NCI-H524 (cell line): ENCODE measurements at places on chromosomes 3 and 15.

- no peak for DNase-seq
These were observed 63.2 kb upstream of the MAGI1 start for GRCh38 chr3:66101901-66102300.

- DNase-seq = no peak
These were observed 53.8 kb downstream of the TMED3 start for GRCh38 chr15:79364571-79365240.

- DNase-seq = peak; percentile 100
These were observed 44.5 kb downstream of the NOX5 start for GRCh38 chr15:69058830-69059556.

DNA sequence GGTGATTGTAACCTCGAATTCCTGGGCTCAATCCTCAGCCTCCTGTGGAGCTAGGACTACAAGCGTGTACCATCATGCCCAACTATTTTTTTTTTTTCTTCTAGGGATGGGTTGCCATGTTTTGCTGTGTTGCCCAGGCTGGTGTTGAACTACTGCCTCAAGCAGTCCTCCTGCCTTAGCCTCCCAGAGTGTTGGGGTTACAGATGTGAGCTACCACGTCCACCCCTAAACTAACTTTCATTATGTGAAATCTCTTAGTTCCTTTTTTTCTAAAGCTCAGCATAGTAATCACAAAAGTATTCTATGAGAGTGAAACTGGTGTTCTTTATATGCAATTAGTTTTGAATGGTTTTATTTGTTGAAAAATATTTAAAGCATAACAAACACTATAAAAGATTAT, 92.1 kb downstream of the XRN1 start:
- no peak for DNase-seq

- no peak for DNase-seq
These were observed 40.1 kb downstream of the OXNAD1 start for GRCh38 chr3:16305111-16305541.

DNA sequence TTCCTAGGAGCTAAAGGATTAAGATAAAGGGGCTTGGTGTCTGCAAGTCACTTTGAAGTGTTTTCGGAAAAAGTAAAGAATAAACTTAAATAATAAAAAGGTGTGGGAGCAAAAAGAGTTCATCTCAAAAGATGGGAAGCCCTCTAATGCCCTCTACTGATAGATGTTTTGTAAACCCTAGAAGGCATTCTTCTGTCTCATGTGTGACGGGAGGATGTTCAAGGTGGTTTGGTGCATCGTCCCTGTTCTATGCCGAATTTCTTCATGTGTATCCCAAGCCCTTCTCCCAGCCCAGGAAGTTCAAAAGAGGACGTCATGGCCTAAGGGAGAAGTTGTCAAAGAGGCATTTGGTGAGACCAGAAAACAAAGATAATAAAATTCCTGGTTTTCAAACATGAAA, 37.2 kb downstream of the CCK start:
- peak; percentile 31 for DNase-seq

DNA sequence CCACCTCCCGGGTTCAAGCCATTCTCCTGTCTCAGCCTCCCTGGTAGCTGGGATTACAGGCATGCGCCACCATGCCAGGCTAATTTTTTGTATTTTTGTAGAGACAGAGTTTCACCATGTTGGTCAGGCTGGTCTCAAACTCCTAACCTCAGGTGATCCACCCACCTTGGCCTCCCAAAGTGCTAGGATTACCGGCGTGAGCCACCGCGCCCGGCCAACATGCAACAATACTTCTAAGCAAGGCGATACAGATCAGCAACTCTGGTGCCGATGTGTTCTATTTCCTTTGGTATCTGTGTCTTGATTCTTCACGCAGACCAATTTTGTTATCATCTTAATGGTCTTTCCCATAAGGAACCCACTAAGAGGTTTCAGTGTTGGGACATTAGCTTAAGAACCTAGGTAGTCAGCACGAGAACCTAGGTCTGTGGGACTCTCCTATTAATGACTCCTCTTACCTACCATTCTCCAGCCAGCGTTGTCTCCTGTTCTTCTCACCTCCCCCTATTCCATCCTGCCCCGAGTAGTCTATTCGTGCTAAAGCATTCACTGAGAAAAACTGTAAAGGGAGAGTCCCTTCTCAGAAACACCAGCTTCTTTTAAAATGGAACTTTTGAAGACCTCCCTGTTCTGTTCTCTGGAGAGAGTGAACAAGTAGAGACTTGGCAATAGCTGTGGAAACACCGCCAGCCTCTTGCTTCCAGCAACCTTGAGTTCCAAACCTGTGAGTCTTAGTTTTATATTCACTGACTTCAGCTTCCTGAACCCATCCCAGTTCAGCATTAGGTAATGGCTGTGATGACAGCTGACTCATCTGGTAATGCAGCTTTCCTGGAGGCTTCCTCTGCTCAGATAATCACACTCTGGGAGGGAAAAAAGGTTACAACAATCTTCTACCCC, 61.2 kb downstream of the TSC22D2 start:
- DNase-seq = no peak

DNA sequence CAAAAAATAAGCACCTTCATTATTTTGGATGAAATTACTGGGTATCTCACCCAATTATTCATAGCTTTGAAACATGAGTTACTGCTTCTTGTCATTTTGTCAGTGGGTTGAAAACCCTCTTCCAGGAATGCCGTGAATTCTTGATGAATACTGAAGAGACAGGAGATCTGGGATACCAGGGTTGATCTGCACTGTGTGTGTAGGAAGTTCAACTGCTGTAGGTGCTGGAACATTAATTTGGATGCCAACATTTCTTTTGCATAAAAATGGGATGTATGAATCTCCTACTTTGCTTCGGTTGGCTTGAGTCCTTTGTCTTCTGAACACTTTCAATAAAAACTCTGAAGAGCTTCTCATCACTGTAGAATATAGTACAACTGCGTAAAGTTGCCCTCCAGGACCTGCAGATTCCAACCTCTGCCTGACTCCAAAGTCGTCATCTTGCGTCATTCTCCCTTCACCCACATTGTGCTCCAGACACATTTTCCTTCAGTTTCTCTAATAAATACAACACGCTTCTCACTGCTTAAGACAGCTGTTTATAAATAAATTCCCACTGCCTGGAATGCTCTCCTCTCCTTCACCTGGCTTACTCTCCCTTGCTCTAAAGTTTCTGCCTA, 312.7 kb upstream of the TGFBR2 start:
- no peak for DNase-seq
